ENCODE measurements at places on chromosomes 6 and 20.

DNA sequence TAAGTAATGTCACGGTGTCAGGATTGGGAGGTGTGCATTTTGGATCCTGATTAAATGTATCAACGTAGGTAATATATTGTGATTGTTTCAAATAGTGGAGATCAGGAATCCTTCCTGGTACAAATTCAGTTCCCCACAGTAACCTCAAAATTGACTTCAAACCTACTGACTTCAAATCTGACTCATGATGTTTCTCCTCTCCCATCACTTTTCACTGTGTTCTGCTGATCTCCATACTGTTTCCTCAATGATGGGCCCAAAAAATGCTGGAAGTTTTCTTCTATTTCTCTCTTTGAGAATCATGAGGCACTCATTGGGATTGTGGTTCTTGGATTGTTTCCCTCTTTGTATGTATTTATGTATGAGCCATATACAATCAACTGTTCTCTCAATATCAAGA, 35.9 kb downstream of the LAMA2 start:
- DNase-seq: no peak

DNA sequence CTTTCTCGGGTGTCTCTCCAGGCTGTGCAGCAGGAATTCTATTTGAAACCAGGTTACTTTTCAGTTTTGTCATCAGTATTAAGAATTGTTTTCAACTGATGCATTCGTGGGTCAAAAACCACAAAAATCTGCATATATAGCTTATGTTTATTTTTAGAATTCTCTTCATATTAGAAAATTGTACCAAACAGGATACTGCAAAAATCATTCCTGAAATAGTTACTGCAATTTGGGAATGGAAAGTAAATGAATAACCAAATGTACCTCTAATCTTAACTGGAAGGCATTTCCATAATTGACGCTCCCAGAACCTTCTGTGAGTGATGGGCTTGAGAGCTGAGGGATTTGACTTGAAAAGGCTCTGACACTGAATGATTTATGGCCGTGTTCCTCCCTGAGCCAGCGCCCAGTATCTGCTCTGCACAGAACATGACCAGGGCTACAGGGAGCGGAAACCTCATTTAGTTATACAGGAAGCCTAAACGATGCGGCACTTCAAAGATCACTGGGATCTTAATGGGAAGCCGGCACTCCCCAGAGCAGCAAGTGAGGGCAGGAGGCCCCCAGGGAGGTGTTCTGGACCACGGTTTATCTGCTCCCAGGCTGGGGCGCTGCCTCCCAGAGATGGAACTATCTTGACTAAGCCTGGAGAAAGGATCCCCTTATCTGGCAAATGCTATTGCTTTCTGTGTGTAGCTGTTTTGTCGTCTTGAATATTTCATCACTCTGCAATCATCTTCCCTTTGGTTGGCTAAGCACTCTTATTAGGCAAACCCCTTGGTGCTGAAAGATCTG, 446.0 kb downstream of the QKI start:
- no peak for DNase-seq

DNA sequence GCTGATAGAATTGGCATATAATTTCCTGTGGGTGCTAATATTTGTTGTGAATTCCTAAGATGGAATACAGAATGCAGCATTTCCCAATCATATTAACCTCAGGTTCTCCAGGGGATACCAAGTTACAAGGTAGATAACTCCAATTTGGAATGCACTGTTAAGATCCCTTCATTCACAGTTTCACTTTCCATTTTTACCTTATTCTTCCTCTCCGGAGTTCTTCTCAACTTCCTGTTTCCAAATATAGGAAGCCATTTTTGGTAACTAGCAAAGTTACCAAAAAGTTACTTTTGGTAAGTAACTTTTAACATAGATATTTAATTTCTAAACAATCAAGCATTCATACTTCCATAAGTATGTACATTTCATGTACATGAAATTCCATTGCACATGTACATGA, 63.5 kb upstream of the PHACTR2 start:
- no peak for DNase-seq

- no peak for DNase-seq
These were observed 176.4 kb downstream of the SOX4 start for GRCh38 chr6:21769968-21770367.

- DNase-seq: no peak
These were observed 933 bp upstream of the ADGRB3 start for GRCh38 chr6:68633972-68634725.

DNA sequence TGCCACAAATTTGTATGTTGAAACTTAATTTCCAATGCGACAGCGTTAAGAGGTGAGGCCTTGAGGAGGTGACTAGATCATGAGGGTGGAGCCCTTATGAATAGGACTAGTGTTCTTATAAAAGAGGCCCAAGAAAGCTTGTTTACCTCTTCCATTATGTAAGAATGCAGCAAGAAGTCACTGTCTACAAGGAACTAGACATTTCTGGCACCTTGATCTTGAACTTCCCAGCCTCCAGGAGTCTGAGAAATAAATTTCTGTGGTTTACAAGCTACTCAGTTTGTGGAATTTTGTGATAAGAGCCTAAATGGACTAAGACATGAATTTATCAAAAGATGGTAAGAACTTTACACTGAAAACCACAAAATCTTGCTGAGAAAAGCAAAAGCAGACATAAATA, 173.6 kb upstream of the SGK1 start:
- DNase-seq: no peak

DNA sequence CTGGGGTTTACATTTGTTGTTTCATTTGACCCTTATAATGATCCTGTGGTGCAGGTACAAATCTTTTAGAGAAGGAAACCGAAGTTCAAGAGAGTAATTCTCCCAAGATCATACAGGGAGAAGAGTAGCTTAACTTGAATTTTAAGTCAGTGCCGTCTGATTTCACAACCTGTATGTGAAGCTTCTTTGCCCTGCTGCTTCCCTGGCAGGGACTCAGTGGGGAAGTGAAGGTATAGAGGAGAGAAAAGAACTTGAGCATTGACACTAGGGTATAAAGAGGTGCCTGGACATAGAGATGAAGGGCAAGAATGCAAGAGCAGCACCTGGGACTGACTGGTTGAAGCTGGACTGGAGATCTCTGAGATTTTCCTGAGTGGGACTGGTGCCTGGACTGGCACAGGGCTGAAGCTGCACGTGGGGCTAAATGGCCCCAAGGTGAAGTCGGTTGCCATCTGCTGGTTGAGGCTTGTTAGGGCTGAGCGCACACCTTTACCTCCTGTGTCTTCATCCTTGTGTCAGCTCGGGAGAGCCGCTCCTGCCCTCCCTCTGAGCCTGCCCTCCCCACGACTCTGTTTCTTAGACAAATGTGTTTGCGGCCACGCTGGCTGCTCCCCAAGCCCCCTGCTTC, 41.8 kb downstream of the FARS2 start:
- peak; percentile 51 for DNase-seq

DNA sequence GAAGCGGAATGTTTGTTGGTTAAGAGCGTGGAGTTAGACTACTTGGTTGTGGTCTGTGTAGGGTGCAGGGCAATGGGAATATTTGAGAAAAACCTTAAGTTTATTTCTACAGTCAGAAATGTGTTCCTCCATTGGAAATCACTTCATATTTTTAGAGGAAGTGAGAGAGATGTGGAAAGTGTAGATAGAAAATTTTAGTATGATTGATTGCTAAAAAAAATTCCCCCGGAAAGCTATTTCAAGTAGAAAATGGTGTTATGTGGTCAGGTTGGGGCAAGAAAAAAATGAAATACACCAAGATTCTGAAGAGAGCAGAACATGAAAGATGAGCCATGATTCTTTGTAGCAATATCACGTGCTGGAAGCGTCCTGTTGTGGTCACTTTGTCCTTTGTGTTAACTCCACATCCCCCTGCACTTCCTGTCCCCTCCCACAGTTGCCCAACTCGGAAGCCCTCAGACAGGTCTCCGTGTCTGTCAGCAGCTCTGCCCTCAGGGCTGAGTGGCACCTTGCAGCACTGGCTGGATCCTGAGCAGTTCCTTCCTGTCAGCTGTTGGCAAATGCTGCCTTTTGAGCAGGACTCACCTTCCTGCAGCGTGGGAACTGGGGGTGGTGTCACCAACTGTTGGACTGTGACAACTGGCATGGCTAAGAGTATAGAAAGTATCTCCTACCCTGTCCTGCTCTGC, 137.5 kb upstream of the SLC24A3 start:
- no peak for DNase-seq

DNA sequence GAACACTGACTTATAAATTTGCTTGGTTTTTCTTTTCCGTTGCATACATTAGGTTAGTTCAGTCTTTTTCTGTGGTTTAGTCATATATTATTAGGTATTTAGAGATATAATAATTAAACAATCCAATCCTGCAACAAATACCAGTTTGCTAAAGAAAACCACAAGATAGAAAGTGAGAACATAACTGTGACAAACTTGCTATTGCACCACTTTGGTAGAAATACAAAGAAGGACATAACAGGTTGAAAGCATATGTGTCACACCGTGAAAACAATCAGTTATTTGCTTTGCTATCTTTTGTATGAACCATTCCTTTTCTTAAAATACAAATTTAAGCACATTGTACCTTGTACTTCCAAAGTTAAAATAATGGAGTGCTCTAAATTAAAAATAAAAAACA, 42.0 kb upstream of the KCNQ5 start:
- no peak for DNase-seq

GRCh38 chr6:26173836-26174145, 86.6 kb downstream of the HFE start:
- DNase-seq: no peak

DNA sequence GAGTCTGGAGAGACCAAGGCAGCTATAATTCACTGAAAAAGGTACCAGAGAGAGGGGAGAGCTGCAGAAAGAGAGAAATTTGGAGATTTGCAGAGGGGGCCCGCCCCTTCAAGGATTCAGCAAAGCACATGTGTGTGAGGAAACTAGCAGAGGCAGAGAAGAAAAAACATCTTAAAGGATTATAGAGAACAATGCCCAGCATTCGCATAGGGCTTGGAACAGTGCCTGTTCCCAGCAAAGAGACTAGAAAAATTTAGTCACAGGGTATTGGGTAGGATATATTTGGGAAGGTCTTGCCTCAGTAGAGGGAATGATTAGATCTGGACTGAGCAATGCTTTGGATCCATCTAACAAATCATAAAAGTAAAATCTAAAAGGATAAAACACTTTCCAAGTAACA, 44.0 kb downstream of the SRPK1 start:
- no peak for DNase-seq

GRCh38 chr20:62675156-62675876, 33.0 kb downstream of the SLCO4A1 start:
- no peak for DNase-seq

- peak; percentile 91 for DNase-seq
These were observed 114.5 kb downstream of the SLC22A3 start for GRCh38 chr6:160462551-160463109.

DNA sequence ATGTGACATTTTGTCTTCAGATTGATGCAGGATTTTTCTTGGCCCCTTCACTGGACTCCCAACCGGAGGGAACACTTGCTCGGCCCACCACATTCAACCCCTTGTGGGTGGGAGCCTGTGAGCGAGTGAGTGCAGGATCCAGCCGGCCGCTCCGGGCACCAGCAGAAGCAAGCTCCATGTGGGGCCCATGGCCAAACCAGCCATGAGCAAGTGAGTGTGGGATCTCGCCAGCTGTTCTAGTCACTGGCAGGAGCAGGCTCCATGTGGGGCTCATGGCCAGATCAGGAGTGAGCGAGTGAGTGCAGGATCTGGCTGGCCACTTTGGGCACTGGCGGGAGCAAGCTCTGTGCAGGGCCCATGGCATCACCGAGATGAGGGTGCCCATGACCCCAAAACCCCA, 42.6 kb downstream of the OSTM1 start:
- no peak for DNase-seq

DNA sequence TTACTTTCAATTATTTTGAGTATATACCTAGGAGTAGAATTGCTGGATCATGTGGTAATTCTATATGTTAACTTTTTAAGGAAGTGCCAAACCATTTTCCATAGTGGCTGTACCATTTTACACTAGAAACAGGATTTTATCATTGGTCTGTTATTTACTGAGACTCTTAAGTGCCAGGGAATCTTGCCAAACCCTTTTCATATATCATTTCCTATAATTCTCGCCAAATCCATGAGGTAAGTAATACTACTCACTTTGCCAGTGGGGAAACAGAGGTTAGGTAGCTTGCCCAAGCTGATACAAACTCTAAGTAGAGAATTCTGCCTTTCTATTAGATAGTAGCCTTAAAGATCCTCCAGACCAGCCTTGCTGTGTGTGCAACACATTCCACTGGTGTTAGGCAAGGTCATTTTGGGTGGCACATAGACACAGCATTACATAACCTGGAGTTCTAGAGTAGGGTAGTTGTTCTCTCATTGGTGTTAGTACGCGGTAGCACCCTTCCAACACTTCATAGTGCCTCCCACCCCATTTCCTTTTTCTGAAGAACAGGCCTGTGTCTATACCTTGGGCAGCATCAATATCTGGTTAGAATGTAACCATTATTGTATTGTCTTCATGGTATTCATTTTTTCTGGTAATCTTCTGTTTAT, 65.5 kb downstream of the ARID1B start:
- DNase-seq: no peak

GRCh38 chr6:41673704-41674000, 35.4 kb downstream of the MDFI start:
- DNase-seq: no peak

DNA sequence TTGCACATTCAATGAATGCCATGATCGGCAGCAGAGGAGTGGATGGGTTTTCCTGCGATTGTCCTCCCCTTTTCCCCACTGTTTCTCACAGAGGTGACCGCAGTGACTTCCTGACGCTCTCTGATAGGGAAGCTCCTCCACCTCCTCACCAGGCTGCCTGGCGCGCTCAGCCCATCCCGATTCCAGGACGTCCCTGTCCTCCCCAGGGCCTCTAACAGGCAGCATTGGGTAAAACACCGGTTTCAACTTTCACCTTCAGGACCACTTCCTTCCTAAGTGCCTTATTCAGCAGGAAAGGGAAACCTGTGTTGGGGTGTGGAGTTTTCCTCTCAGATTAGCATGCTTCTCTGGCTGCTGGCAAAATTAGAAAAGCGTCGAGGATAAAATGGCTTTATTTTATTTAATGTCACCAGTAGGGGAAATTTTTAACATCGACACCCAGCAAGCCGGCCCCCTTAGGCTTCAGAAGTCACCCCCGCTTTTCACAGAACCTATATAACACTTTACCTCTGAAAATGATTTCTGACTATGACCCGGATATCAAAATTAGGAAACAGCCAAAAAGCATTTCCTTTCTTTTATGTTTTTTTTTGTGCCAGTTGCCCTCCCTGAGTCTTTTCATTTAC, 570.4 kb upstream of the GJE1 start:
- DNase-seq: no peak

DNA sequence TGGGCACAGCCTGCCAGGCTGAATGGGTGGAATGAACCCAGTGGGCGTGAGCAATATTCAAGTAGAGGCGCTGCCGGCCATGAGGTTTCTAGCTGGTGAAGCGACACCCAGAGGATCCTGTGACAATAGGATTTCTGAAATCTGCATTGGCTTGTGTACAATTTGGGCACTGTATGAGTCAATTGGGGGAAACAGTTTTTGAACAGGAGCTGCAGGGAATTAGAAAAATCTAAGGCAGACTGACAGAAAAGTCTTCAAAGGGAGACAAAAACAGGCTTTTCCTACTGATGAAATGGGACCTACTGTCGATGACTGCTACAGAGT, 148.8 kb upstream of the PROKR2 start:
- DNase-seq: no peak

GRCh38 chr6:80742481-80742880, 636.0 kb downstream of the BCKDHB start:
- DNase-seq: no peak

All from central memory CD4-positive, alpha-beta T cell (primary cell).